Left colon (tissue), 2 donors: ENCODE measurements at places on chromosomes 11 and 22. TPM values are rescaled to one million over a fixed set of nuclear protein-coding genes. Genes with fewer than 3 reads are reported as not detected.

- no peak for DNase-seq
Observed at GRCh38 chr11:8261291-8261690, 2.4 kb downstream of the LMO1 start.

Gene FIBIN
- total RNA-seq = 5.1 TPM

Gene BACE1
- 8.8 TPM for total RNA-seq

Gene ISX
- 71.5 TPM for total RNA-seq
